ENCODE measurements at places on chromosomes 6 and 20.
A peak's percentile ranks its signal among the peaks of the same experiment; 100 is the strongest.

DNA sequence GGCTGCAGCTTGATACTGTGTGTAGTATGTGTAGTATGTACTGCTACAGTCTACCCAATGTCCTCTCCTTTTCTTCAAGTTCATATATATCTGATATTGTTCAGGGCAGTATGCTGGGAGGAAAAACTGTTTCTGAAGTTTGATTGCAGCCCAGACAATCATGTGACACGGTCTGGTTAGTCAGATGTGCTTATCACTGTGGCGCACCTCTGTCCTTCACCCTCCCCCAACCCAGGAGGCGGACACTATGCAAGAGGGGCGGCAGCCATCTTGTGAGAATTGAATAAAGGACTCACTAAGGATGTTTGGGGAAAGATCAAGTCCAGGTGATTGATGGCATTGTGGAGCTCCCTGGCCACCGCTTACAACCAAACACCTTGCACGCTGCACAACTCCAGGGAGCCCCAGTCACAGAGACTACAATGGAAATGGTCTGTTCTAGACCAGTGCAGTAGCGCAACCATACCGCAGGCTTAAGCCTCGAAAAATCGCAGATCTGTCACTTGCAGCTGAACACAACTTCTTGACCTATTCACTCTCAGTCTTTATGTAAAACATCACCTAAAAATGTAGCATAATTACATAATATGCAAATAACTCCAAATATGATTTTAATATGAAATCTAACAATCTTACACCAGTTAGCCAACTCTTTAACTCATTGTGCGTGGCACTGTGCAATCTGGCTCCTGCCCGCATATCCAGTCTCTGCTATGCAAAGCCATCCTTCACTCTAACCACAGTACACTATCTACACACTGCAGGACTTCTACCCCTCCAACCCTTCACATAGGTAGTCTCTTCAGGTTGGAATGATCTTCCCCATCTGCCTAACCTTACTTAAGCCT, 79.3 kb downstream of the VGLL2 start:
- DNase-seq = no peak

- no peak for DNase-seq
Measured at GRCh38 chr20:50456452-50457324, 53.5 kb upstream of the PTPN1 start.

DNA sequence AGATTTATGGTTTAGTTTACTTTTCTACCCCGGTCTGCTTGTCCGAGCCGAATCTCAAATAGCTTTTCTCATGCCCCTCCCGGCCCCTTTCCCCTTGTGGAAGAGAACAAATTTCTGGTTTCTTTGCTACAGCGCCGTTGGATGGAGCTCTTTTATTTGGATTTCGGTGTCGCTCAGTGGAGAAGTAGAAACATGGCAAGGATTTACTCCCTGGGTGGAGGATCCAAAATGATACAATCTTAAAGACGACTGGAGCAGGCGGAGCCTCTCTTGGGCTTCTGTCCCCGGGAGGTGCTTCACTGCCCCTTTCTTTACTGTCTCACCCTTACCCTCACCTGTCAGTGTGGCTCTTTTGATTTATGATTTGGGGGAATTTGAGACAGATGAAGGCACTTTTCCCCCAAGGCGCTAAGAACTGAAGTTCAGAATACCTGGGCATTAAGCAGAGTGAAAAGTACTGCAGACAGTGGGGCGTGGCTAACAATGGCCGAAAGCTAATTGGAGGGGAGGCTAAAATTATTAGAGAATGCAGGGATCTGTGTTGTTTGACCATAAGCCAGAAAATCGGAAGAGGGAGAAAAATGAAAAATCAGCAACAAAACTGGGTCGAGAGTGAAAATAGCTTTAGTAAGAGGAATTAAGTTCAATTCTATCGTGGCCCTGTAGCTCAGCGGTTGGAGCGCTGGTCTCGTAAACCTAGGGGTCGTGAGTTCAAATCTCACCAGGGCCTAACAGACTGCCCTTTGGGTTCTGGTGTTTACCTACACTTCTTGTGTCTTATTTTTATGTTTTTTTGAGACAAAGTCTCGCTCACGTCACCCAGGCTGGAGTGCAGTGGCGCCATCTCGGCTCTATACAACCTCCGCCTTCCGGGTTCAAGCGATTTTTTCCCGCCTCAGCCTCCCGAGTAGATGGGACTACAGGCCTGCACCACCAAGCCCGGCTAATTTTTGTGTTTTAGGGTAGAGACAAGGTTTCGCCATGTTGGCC, 145.1 kb upstream of the ZNF184 start:
- DNase-seq = peak; percentile 40

GRCh38 chr6:168506460-168506859, 65.5 kb downstream of the SMOC2 start:
- DNase-seq = no peak

DNA sequence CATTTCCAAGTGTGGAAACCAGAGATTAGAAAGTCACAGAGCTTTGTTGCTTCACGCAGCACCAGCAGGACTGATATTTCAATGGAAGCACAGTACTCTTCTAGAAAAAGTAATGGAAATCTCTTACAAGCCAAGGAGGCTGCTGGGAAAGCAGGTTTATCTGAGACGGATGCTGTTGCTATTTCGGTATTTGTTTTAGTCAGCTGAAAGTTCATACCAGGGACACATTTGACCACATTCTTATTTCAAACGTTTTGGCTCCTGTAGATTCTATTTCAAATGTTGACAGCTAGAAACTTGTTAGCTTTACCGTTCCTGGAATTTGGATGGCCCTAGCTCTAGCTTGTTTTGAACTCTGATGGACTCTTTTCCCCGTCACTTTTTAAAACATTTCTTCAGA, 3.7 kb upstream of the TMEM242 start:
- DNase-seq = no peak

GRCh38 chr6:127592964-127593363, 16.0 kb downstream of the C6orf58 start:
- DNase-seq = no peak

GRCh38 chr6:111818539-111819226, 54.6 kb downstream of the FYN start:
- no peak for DNase-seq

DNA sequence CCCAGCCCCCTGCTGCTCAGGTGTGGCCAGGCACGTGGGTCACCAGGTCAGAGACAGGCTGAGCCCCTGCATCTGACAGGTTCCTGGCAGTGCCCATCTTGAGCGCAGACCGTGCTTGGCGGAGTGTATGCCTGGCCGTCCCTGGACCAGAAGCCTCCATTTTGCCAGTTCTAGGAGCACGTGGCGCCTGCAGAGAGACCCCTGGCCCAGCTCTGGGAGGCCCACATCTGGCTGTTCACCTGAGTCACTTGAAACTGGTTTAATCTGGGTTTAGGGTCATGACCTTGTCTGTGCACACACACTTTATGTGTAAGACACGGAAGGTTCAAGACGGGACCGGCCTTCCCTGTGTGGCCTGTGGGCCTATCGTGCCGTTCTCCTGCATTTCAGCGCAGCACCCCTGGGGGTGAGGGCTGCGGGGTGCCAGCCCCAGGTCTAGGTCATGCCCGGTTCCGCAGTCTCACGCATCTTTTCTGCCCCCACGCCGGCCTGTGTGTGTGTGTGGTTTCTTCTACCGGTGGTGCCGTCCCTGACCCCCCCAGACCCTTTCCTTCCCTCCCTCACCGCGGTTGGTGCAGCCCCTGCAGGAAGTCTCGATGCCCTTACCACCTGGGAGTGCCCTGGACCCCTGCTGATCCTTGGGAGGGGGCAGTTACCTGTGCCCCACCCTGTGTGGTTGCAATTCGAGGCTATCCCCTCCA, 14.0 kb downstream of the SS18L1 start:
- DNase-seq = no peak

DNA sequence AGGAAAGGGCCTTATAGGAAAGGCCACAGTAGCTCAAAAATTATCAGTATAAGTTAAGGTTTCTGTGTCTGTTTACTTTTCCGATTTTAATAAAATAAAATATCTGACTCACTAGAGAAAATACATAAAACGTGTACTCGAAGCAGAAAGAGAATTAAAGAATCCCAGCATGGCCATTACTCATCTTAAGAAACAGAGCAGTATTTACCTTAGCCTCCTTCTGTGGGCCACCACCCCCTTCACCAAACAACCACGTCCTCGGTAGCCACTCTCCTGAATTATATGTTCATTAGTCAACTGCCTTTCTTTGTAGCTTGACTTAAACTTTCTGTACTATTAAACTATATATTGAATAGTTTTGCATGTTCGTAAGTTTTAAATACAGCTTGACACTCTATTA, 72.2 kb upstream of the SPTLC3 start:
- no peak for DNase-seq

DNA sequence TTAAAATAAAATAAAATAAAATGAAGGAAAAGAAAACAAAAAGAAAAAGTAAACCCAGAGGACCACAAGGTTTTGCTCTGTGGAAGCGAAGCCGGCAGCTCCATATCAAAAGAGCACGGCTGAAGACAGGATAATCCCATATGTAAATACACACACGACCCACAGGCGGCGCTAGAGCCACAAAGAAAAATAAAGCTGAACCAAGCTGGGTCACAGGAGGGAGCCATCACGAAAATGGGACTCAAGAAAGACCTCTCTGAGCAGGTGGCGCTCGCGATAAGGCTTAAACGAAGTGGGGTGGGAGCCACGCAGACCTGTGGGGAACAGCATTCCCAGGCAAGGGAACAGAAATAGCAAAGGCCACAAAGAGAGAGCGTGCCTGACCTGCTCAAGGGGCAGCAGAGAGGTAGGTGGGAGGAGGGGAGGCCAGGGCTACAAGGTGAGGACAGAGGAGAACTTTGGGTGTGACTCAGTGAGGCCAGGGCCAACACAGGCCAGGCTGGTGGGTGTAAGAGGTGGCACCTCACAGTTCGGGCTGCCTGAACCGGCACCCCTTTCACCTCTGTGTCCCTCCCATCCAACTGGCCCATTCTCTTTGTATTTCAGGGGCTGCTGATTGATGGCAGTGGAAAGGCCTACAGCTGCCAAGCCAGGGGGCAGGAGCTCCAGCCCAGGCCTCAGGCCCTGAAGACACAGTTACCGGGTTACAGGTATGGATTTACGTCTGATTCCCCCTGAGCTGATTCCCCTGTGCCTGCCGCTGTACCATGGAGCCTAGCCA, 26.0 kb downstream of the PTGIS start:
- peak; percentile 82 for DNase-seq

DNA sequence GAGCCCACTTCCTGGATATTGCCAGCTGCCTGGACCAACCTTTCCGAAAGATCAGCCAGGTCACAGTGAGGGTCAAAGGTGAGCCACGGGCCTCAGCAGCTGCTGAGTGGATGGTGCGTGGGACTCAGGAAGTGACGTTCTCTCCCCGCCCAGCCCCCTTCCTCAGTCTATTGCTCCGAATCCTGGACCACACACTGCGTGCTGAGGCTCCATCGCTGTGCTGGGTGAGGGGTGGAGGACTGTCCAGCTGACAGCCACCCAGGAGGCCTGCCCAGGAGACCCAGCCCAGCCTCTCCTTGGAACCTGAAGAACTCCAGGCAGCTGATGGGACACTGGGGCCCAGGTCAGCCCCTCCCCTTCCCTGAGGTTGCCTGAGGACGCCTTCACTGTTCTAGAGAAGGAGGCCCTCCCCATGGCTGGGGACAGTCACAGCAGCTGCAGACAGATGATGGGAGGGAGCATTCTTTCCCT, 94.4 kb upstream of the CD93 start:
- no peak for DNase-seq

DNA sequence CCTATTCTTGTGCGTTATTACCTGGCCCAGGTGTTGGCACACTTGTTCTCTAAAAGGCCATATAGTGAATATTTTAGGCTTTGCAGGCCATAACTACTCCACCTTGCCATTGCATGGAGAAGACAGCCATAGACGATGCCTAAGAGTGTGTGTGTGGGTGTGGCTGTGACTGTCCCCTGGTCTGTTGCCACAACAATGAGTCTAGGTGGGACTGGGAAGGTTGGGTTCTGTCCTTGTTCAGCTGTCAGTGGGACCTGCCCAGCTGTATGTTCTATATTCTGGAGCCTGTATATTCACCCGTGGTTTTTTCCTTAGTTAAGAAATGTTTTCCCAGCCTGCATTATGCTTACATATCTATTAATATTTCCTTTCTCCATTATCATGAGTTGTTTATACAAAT, 38.6 kb downstream of the CEP43 start:
- DNase-seq = no peak

GRCh38 chr6:111581957-111582356, 23.7 kb downstream of the TRAF3IP2 start:
- no peak for DNase-seq

DNA sequence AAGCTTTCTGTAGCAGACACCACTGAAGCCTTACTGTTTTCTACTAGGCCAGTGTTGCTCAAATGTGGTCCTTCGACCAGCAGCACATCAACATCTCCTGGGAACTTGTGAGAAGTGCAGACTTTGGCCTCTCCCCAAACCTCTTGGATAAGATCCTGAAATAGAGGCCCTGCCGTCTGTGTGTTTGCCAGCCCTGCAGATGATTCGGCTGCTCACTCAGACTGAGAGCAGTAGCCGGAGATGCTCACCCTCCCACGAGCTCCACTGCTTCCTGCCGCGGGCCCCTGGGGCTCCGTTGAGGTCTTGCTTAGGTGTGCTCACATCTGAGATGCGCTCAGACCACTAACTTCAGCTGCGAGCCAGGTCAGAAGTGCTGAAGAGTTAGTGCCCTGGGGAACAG, 129.5 kb upstream of the SSTR4 start:
- no peak for DNase-seq

DNA sequence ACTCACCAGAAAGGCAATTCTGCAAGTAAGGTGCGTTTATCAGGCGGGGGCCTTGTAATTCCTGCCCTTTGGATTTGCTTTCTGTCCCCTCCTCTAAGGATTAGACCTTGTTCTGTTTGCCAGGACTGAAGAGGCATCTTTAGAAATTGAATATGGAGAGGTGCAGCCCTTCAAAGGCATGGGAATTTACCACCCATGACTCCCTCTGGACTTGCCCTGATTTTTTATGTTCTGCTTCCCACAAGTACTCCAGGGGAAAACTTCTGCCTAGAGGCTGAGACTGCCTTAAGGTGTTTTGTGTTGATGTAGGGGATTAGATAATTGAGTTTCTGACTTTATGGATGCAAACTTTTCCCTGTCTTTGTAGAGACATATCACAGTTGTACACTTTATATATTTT, 30.2 kb downstream of the SYTL3 start:
- no peak for DNase-seq

- DNase-seq = no peak
Measured at GRCh38 chr6:158500016-158500735, 59.7 kb upstream of the TMEM181 start.

- no peak for DNase-seq
Measured at GRCh38 chr6:52418606-52419005, 1.5 kb upstream of the EFHC1 start.

DNA sequence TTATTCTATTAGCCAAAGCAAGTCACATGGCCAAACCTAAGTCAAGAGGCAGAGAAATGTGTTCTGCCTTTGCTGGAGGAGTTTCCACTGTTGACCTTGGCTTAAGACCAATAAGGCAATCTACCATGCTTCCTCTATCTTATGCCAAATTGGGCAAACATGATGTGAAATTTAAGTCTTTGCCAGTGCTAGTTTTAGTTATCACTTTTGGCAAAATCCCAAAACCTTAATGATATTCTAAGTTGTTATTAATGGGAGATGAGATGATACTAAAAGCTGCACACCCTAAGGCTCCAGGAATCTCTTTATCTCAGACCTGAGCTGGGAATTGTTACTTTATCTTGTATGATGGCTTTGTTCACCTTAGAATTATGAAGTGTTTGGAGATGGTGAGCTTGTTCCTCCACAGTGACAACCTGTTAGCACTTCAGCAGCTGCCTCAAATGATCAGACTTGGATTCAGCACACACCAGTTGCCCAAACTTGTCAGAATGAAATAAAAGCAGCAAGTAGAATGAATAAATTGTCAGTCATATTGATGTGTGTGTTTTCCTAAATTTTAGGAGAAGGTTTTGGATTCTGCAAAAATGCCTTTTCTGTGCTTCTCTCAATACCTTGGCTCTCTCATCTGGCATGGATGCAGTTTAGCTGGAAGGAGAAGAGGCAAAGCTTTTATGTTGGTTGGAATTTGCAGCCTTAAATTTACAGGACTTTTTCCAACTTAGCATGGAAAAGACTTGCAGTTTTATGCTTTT, 49.3 kb downstream of the RIN2 start:
- DNase-seq = peak; percentile 79
